Stimulated activated CD4-positive, alpha-beta T cell treated with anti-CD3 and anti-CD28 coated beads, TNF-alpha, amount 100 ng/mL, for 4 hours (primary cell): ENCODE measurements at places on chromosomes 6 and 20.

- DNase-seq: peak; percentile 56
Observed at GRCh38 chr20:35600993-35601973, 14.3 kb upstream of the SPAG4 start.

GRCh38 chr6:134662077-134662700 lies 287.7 kb downstream of the ALDH8A1 start:
- no peak for DNase-seq

DNA sequence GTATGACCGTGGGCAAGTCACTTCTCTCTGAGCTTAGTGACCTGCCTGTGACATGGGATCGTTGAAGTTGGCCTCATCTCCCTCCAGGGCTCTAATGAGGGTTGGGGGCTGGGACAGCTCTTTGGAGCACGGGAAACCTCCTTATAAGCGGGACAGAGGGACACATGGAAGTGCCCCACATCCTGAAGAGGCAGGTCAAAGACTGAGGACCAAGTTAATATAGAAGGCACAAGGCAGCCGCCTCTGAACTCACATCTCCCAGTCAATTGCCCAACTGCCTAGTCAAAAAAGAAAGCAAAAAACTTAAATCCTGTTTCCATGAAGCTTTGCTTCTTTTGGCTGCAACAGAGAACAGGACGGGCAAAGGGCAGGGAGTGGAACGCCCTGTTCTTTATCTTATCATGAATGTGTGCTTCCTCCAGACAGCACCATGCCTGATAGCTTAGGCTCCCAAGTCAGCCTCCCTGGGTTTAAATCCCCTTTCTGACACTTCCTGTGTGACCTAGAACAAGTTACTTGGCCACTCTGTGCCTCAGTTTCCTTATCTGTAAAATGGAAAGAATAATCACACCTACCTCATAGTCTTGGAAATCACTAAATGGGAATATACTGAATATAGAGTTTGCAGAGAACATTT lies 27.1 kb downstream of the LBP start:
- DNase-seq: no peak

DNA sequence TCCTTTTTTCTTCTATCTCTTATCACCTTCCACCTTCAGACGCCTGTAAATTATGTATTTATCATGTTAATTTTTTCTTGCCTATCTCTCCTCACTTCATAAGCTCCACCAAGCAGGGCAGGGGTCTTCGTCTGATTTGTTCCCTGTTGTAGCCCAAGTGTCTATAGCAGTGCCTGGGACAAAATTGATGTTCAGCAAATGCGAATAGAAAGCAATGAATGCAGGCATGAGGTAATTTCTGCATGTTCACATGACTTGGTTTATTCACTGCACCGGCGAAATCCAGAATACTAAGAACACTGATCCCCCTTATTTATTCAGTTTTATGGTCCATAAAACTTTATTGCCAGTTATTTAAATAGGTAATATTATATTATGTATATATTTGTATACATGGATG lies 162.1 kb downstream of the TBC1D7 start:
- no peak for DNase-seq

GRCh38 chr6:127945434-127946097 lies 44.7 kb upstream of the THEMIS start:
- no peak for DNase-seq

DNA sequence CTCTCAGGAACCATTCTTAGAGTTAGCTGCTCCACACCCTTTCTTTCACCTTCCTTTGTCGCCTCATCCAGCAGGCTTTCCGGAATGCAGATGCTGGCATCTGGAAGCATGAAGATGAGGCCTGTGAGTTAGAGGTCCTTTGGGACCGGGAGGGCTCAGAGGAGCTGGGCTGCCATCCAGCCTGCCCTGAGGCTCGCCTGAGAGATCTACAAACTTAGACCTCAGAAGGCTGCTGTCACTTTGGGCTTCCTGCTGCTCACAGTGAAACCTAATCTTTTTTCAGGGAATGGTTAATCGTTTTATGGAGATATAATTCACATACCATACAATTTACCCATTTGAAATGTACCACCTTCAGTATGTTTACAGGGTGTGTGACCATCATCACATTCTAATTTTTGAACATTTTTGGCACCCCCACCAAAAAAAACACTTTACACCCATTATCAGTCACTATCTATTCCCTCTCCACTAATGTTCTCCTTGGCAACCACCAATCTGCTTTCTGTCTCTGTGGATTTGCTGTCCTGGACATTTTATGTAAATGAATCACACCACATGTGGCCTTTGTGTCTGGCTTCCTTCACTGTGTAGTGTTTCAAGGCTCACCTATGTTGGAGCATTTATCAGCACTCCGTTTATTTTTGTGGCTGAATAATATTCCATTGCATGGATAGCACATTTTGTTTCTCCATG lies 20.0 kb upstream of the MPC1 start:
- DNase-seq: no peak

DNA sequence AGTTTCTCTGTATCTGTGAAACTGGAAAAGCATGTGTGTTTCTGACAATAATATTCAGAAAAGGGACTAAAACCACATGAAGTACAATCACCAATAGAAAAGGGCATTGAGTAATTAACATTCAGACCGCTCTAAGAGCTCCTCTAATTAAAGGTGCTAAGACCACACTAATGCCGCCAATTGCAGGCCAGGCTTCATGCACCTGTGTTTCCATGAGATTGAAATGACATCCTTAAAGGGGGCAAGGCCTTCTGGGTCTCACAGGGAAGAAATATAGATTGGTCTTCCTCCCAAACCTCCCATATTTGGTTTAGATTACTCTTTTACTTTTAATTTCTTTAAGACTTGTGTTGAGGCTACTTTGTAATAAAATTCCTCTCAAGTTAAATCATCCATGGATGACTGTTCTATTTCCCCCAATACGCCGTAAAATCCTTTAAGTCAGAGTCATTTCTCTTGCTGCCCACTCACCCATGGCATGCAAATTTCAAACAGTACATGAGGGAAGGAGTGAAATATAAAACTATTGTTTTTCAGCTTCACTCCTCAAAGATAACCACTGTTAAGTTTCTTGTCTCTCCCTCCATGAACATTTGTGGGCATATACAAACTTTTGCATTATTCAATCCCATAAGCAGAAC lies 110.6 kb downstream of the UBE3D start:
- DNase-seq: no peak

DNA sequence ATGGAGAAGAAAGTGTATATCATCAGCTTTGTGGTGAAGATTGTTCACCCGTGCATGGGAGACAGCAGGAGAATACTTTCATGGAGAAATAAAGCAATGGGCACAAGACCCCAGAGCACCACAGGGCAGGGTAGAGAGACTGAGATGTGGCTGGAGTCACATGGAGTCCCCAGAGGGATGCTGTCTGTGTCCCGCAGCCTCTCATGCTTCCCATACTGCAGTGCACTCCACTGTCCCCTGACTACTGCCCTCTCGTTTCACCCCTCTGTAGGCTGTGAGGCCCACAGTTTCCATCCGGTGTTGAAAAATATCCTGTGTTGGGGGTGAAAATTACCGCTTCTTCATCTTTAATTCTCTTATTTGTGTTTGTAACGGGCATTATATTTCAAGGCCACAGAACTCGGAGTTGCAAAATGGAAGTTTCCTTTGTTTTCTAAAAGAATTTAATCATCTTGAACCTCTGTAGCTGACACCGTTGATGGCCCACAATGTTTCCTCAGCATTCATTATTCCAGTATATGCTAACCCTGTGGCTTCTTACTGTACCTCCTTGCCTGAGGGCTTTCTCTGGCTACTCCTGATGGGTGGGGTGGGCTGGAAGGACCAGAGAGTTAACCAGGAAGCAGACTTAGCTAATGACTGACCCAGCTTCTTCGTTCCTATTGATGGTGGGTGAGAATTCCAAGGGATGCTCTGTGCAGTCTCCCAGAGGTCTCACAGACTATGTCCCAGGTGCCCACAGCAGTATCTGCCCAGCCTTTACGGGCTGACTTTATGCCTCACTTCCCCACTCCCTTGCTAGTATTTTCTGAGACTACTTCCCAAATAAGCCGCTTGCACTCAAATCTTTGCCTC lies 51.7 kb downstream of the PROKR2 start:
- no peak for DNase-seq

DNA sequence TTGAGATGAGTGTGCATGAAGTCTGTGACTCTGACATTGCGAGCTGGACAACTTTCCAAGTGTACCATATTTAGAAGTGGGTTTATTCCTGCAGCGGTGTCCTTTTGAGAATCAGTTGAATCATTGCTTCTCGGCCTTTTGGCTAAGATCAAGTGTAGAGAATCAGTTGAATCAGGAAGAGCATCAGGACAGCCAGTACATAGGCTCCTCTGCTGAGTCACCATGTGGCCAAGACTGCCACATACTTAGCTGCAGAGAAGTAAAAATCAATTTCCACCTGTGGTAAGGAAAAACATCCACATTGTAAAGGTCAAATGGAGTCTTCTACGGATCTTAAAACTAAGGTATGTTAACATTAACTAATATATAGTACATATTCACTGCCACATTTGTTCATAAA lies 428.4 kb upstream of the MARCKS start:
- no peak for DNase-seq

GRCh38 chr6:12185081-12185673 lies 105.0 kb upstream of the EDN1 start:
- no peak for DNase-seq

GRCh38 chr20:63835021-63835858 lies 4.2 kb upstream of the ZBTB46 start:
- DNase-seq: no peak

- no peak for DNase-seq
Observed at GRCh38 chr20:22555791-22556564, 28.4 kb downstream of the FOXA2 start.

DNA sequence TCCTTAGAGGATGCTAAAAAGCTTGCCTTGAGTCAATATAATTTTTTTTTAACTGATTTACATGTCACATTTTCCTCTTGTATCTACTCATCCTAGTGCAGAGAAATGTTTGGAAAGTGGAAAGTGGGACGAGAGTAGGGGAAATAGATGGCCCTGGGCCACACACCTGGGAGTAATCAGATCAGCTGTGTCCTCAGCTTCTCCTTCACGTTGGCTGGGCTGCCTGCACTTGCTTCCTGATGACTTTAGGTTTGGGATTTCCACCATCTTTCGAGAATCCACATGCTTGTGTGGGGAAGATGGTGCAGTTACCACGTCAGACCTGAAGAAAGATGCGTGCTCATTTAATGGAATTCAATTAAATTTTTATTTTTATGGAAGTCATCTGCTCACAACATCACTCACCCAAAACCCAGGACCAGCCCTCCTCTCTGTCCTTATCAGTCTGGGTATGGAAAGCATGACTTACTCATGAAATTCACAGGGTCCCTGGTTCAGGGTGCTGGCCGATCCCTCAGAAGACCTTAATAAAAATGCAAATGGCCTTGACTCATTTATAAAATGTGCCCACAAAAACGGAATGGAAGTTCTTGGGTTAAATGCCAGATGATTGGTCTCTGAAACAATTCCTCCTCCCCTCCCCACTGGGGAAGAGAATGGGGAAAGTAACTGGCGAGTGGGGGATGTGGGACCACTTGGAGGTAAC lies 74.5 kb upstream of the TIAM2 start:
- no peak for DNase-seq

DNA sequence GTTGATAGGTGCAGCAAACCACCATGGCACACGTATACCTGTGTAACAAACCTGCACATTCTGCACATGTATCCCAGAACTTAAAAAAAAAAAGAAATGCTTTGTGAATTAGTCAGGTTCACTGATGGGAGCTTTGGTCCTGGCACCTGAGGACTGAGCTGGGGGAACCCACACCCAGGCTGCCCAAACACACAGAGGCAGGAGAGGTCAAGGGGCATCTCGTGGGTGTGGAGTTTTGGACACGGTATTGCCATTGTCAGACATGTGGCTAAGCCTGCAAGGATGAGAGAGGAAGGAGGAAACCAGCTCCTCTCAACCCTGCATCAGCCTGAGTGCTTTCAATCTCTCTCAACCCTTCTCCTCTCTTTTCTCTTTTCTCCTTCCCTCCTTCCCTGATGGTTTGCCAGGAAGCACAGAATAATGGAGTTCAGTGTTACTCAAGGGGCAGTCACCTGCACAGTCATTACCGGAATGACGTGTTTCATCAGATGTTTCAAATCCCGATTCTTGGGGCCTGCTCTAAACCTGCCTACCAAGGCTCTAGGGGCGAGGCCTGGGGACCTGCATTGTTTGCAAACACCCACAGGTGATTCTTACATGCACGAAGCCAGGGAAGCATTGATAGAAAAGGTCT lies 89.9 kb upstream of the NEDD9 start:
- DNase-seq: no peak
